Activated CD4-positive, alpha-beta T cell treated with anti-CD3 and anti-CD28 coated beads for 36 hours (primary cell): ENCODE measurements at places on chromosomes 13 and 19. TPM values are rescaled to one million over a fixed set of nuclear protein-coding genes. Genes with fewer than 3 reads are reported as not detected.

NPAS1 gene
- 0.50 TPM for total RNA-seq

CD37 gene
- 191 TPM for total RNA-seq

- no peak overlapping the region for H3K4me3 ChIP-seq
- DNase-seq = no peak
- H3K27ac ChIP-seq = peak overlapping the region; percentile 89
- peaks cover 3% of the 10 kb centered on the region for H3K27me3 ChIP-seq
- no peaks in the 10 kb centered on the region for H3K36me3 ChIP-seq
Measured at GRCh38 chr13:99465454-99465853, 35.8 kb upstream of the TM9SF2 start.

IL12RB1 gene
- total RNA-seq = 17.2 TPM

LDLR gene
- 73.8 TPM for total RNA-seq

DNA sequence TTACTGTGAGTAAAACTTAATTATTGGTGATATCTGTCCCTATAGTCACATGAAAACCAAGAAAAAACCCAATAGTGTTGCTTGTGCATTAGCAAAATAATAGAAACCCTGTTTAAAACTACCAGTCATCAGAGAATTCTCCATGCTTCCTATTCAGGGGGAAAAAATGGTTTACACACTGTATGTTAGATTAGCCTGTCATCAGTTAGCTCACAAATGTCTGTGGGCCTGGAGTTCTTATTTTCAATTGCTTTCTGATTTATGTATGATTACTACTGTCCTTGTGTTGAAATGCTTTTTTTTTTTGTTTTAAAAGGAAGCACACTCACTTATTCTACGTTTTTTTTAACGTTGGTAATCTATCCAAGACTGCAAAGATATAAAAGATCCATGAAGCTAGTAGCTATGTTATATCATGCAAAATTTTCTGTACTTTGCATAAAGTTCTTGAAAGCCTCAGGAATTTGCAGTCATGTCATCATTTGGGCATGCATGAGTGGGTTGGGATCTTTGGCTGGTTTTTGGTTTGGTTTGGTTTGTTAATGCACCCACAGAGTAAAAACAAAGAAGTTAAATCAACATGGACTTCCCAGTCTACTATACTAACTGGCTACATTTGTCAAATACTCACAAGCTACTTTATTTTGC lies 25.9 kb downstream of the RXFP2 start:
- DNase-seq = no peak
- no peaks in the 10 kb centered on the region for H3K36me3 ChIP-seq
- H3K4me3 ChIP-seq = no peak overlapping the region
- no peaks in the 10 kb centered on the region for H3K4me1 ChIP-seq
- H3K27me3 ChIP-seq = peaks cover 2% of the 10 kb centered on the region

KLK1 gene
- total RNA-seq = 2.6 TPM

HSH2D gene
- total RNA-seq = 38.2 TPM

DNA sequence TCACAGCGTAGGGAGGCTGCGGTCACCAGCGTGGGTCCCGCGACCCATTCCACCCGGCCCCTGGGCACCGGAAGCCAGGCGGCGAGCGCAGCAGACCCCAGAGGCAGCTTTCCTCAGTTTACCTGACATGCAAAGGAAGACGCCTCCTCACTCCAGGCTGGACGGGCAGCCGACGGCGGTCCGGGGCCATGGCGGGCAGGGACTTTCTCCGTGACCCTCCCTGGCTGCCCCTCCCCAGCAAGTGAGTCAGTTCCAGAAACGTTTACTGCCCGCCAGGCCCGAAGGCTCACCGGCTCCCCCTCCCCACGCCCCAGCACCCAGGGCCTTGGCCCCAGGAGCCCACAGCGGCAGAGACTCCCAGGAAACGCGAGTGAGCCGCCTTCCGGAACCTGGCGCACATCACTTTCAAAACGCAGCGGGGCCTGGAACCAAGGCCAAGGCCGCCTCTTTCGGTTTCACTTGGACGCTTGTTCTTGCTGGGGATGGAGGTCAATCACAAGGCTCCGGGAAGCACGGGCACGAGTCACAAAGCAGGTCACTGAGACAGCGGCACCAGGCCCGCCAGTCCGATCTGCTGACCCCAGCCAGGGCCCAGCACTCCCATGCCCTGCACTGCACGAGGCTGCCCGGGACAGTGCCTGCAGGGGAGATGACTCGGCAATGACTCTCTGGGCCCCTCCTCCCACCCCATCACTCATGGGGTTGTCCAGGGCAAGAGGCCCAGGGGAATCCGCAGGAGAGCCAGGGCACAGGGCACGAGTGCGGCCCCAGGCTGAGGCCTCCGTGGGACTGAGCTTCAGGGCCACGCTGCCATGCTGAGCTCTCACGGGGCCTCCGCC lies 5.3 kb downstream of the SBNO2 start:
- H3K27ac ChIP-seq = no peak overlapping the region
- H3K27me3 ChIP-seq = no peaks in the 10 kb centered on the region
- peaks cover 11% of the 10 kb centered on the region for H3K36me3 ChIP-seq
- peaks cover 25% of the 10 kb centered on the region for H3K4me1 ChIP-seq

DNA sequence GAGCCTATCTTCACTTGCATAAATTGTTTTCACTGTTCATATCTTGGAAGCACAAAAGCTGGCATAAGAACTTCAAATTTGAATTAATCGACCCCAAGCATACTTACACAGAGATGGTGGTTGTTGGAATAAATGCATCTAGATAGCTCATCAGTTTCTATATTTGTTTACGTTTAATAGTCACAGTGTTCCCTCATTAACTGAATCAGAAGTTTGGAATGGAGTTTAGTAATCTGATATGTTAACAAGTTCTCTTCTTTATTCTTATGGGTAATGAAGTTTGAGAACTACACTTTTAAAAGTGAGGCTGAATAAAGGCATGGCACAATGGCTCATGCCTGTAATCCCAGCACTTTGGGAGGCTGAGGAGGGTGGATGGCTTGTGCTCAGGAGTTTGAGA lies 886.7 kb upstream of the PCDH20 start:
- no peak overlapping the region for H3K27ac ChIP-seq
- no peaks in the 10 kb centered on the region for H3K4me1 ChIP-seq
- no peak overlapping the region for H3K4me3 ChIP-seq
- no peak for DNase-seq
- H3K27me3 ChIP-seq = no peaks in the 10 kb centered on the region
- H3K36me3 ChIP-seq = no peaks in the 10 kb centered on the region

RFPL4AL1 gene
- not detected for total RNA-seq

- DNase-seq = no peak
- peaks cover 47% of the 10 kb centered on the region for H3K36me3 ChIP-seq
- H3K27me3 ChIP-seq = no peaks in the 10 kb centered on the region
- H3K4me1 ChIP-seq = peaks cover 4% of the 10 kb centered on the region
- no peak overlapping the region for H3K27ac ChIP-seq
- no peak overlapping the region for H3K4me3 ChIP-seq
Measured at GRCh38 chr13:98831236-98831635, 78.8 kb upstream of the SLC15A1 start.
